ENCODE measurements at places on chromosomes 1 and 21.
A peak's percentile ranks its signal among the peaks of the same experiment; 100 is the strongest.

DNA sequence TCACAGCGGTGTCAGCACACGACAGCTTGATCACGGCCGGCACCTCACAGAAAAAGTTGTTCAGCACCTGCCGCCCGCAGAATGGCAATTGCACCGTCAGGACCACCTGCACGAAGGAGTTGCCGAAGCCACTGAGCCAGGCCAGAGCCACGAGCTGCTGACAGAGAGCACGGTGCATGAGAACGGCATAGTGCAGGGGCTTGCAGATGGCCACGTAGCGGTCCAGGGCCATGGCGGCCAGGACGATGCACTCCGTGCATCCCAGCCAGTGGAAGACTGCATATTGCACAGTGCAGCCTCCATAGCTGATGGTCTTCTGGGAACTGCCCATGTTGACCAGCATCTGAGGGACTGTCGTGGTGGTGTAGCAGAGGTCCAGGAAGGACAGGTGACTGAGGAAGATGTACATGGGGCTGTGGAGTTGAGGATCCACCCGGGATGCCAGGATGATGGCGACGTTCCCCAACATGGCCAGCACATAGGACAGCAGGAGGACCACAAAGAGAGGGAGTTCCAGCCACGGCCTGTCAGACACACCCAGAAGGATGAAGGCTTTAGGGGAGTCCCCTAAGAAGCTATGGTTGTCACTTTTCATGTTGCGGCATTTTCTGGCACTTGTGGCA lies 6.4 kb downstream of the OR2B11 start:
- no peak overlapping the region for H3K27ac ChIP-seq
- H3K36me3 ChIP-seq: no peaks in the 10 kb centered on the region
- H3K4me1 ChIP-seq: no peaks in the 10 kb centered on the region
- no peaks in the 10 kb centered on the region for H3K27me3 ChIP-seq
- H3K4me3 ChIP-seq: no peak overlapping the region
- no peak for DNase-seq

DNA sequence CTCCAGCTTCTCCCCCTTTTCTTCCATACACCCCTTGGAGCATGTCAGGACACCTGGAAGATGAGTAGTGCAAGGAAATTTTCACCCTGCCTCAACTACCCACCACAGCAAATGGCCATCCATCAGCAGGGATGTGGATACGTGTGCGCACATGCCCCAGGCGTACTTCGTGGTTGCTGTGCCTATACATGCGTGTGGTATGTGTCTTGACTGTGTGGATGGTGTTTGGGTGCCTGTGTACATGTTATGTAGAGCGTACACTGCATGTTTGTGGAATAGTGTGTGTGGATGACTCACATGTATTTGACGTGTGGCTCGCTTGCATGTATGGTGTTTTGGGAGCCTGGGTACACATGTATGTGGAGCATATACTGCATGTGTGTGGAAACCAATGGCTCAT lies 158.5 kb downstream of the RRAGC start:
- no peaks in the 10 kb centered on the region for H3K4me1 ChIP-seq
- peaks cover 4% of the 10 kb centered on the region for H3K27me3 ChIP-seq
- H3K36me3 ChIP-seq: no peaks in the 10 kb centered on the region
- no peak overlapping the region for H3K4me3 ChIP-seq
- DNase-seq: peak; percentile 20
- H3K27ac ChIP-seq: no peak overlapping the region

- H3K27ac ChIP-seq: no peak overlapping the region
- no peaks in the 10 kb centered on the region for H3K4me1 ChIP-seq
- no peak for DNase-seq
- H3K36me3 ChIP-seq: no peaks in the 10 kb centered on the region
- H3K4me3 ChIP-seq: no peak overlapping the region
- no peaks in the 10 kb centered on the region for H3K27me3 ChIP-seq
Measured at GRCh38 chr1:115728341-115728740, 40.2 kb downstream of the CASQ2 start.

- H3K4me1 ChIP-seq: no peaks in the 10 kb centered on the region
- no peak overlapping the region for H3K4me3 ChIP-seq
- no peak for DNase-seq
- H3K27me3 ChIP-seq: no peaks in the 10 kb centered on the region
Measured at GRCh38 chr1:43822040-43822690, 111.4 kb upstream of the ARTN start.

DNA sequence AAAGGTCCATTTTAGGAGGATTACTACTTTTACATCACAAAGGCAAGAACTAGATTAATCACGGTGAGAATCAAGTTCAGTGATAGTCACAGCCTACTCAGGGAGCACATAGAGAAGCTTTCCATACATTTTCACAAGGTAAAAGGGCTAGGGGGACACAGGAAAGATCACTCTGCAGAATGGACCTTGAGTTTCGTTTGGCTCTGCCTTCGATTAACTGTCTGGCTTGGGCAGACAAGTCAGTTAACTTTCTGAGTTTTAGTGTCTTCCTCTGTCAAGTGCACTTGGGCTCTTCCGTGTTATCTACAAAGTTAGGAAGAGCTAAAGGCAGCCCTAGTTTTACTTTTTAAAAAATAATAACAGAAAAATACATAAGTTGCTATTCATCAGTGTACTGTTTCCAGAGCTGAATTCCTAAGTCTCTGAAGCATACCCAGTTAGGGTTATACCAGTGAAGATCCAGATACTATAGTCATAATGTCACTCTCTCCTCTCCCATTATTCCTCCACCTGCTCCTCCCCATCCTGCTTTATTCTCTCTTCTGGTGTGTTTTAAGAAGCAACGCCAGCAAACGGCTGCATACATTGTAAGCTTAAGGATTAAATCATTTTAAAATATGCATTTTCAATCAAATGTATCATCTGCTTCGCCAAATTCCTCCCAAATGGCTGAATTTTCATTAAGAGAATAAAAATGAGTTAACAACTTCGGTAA lies 1.7 kb downstream of the CEP170 start:
- no peaks in the 10 kb centered on the region for H3K4me1 ChIP-seq
- peak overlapping the region; percentile 6 for H3K27ac ChIP-seq
- no peaks in the 10 kb centered on the region for H3K27me3 ChIP-seq
- H3K4me3 ChIP-seq: peak overlapping the region; percentile 95
- H3K36me3 ChIP-seq: no peaks in the 10 kb centered on the region

DNA sequence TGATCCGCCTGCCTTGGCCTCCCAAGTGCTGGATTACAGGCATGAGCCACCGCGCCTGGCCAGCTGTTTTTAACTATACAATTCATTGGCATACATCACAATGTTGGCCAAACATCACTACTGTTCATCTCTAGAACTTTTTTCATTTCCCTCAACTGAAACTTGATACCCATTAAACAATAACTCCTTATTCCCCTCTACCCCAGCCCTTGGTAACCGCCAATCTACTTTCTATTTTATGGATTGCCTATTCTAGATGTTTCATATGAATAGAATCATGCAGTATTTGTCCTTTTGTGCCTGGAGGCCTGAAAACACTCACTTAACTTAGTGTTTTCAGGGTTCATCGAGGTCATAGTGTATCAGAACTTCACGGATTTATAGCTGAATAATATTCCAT lies 16.2 kb downstream of the BTF3L4 start:
- DNase-seq: no peak
- peaks cover 59% of the 10 kb centered on the region for H3K36me3 ChIP-seq
- no peak overlapping the region for H3K27ac ChIP-seq
- H3K4me3 ChIP-seq: no peak overlapping the region

GRCh38 chr1:199218065-199218464 lies 579.2 kb downstream of the PTPRC start:
- H3K4me3 ChIP-seq: no peak overlapping the region
- DNase-seq: peak; percentile 78
- H3K27me3 ChIP-seq: no peaks in the 10 kb centered on the region
- H3K4me1 ChIP-seq: no peaks in the 10 kb centered on the region
- H3K27ac ChIP-seq: no peak overlapping the region

GRCh38 chr1:155466996-155467395 lies 95.6 kb downstream of the ASH1L start:
- peaks cover 13% of the 10 kb centered on the region for H3K36me3 ChIP-seq
- no peak for DNase-seq
- no peaks in the 10 kb centered on the region for H3K4me1 ChIP-seq
- no peak overlapping the region for H3K27ac ChIP-seq

- peaks cover 4% of the 10 kb centered on the region for H3K36me3 ChIP-seq
- peak overlapping the region; percentile 17 for H3K27ac ChIP-seq
- no peaks in the 10 kb centered on the region for H3K4me1 ChIP-seq
- no peak overlapping the region for H3K4me3 ChIP-seq
- peak; percentile 61 for DNase-seq
Measured at GRCh38 chr21:45511661-45512431, 30.4 kb downstream of the SLC19A1 start.

DNA sequence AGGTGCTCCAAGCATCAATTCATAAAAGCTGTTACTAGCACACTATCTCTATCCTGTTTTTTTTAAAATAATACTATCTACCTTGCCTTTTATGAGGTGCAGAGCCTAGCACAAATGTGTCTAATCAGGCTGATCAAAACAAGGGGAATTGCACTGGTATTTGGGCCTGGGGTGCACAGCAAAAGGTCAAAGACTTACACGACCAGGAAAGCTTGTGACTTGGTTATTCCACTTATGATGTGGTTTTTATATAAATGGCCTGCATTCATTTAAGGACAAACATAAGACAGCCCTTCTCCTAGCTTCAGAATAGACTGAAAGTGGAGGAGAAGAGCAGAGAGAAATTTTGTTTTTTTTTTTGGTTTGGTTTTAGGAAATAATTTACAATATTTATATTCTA lies 98.4 kb upstream of the SGIP1 start:
- no peak for DNase-seq
- no peaks in the 10 kb centered on the region for H3K27me3 ChIP-seq
- H3K4me1 ChIP-seq: no peaks in the 10 kb centered on the region
- no peak overlapping the region for H3K27ac ChIP-seq
- H3K4me3 ChIP-seq: no peak overlapping the region

GRCh38 chr1:166489356-166489669 lies 322.5 kb upstream of the FAM78B start:
- no peak overlapping the region for H3K27ac ChIP-seq
- H3K36me3 ChIP-seq: no peaks in the 10 kb centered on the region
- no peak for DNase-seq
- no peaks in the 10 kb centered on the region for H3K4me1 ChIP-seq
- H3K27me3 ChIP-seq: peaks cover 6% of the 10 kb centered on the region
- H3K4me3 ChIP-seq: no peak overlapping the region

- DNase-seq: peak; percentile 57
- no peak overlapping the region for H3K27ac ChIP-seq
- no peaks in the 10 kb centered on the region for H3K27me3 ChIP-seq
- peaks cover 14% of the 10 kb centered on the region for H3K4me1 ChIP-seq
- no peak overlapping the region for H3K4me3 ChIP-seq
Measured at GRCh38 chr1:240111558-240111957, 19.9 kb downstream of the FMN2 start.

DNA sequence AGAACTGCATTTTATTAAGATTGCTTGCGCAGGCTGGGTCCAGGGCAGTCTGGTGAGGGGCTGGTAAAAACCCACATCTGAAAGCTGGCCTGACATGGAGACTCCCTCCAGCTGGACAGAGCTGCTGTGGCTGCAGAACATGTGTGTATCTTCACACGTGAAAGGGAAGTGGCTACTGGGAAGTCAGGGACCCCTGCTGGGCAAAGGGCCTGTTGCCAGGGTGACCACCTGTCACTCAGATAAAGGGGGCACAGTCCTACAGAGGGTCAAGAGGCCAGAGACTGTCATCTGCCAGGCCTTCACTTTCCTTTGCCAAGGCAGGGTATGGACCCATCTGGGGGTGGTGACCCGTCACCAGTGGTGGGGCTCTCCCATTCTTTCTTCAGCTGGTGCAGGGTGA lies 17.5 kb downstream of the NKAIN1 start:
- H3K27me3 ChIP-seq: no peaks in the 10 kb centered on the region
- H3K27ac ChIP-seq: no peak overlapping the region
- H3K36me3 ChIP-seq: no peaks in the 10 kb centered on the region

DNA sequence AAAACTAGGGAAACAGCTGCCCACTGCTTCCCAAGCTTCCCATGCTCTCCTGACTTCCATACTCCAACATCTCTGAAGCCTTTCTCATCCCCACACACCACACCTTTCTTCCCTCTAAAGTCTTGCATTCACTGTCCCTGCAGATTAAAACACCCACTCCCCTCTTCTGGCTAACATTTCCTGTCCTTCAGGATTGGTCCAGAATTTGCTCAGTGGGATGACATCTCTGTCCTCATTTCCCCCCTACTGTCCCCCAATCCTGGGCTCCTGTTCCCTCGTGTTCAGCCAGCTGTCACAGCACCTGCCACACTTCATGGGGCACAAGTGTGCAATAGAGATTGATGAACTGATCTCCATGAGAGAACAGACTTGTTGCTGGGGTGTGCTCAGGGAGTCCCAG lies 82.7 kb downstream of the KCND3 start:
- DNase-seq: peak; percentile 2
- no peaks in the 10 kb centered on the region for H3K36me3 ChIP-seq
- H3K27ac ChIP-seq: no peak overlapping the region
- peaks cover 31% of the 10 kb centered on the region for H3K27me3 ChIP-seq
